ENCODE measurements at places on chromosomes 6 and 20. TPM values are rescaled to one million over a fixed set of nuclear protein-coding genes. Genes with fewer than 3 reads are reported as not detected.

RIPPLY2 gene
- not detected for total RNA-seq

GRCh38 chr6:119037264-119037663 is 41.2 kb downstream of the FAM184A start:
- no peak overlapping the region for H3K4me3 ChIP-seq
- no peaks in the 10 kb centered on the region for H3K27me3 ChIP-seq
- peaks cover 1% of the 10 kb centered on the region for H3K36me3 ChIP-seq
- DNase-seq, result no peak

GRCh38 chr20:40990542-40991120 is 38.0 kb upstream of the TOP1 start:
- no peaks in the 10 kb centered on the region for H3K27me3 ChIP-seq
- H3K36me3 ChIP-seq, result no peaks in the 10 kb centered on the region
- DNase-seq, result peak; percentile 85
- peak overlapping the region; percentile 78 for H3K27ac ChIP-seq
- no peak overlapping the region for H3K4me3 ChIP-seq
- peaks cover 28% of the 10 kb centered on the region for H3K4me1 ChIP-seq

GRCh38 chr6:160667639-160668481 is 3.8 kb upstream of the LPA start:
- DNase-seq, result peak; percentile 70
- H3K4me3 ChIP-seq, result no peak overlapping the region

GRCh38 chr6:164066335-164066734 is 651.8 kb downstream of the QKI start:
- no peak overlapping the region for H3K27ac ChIP-seq
- H3K27me3 ChIP-seq, result peaks cover 6% of the 10 kb centered on the region
- no peak for DNase-seq
- H3K4me1 ChIP-seq, result no peaks in the 10 kb centered on the region
- no peak overlapping the region for H3K4me3 ChIP-seq

DNA sequence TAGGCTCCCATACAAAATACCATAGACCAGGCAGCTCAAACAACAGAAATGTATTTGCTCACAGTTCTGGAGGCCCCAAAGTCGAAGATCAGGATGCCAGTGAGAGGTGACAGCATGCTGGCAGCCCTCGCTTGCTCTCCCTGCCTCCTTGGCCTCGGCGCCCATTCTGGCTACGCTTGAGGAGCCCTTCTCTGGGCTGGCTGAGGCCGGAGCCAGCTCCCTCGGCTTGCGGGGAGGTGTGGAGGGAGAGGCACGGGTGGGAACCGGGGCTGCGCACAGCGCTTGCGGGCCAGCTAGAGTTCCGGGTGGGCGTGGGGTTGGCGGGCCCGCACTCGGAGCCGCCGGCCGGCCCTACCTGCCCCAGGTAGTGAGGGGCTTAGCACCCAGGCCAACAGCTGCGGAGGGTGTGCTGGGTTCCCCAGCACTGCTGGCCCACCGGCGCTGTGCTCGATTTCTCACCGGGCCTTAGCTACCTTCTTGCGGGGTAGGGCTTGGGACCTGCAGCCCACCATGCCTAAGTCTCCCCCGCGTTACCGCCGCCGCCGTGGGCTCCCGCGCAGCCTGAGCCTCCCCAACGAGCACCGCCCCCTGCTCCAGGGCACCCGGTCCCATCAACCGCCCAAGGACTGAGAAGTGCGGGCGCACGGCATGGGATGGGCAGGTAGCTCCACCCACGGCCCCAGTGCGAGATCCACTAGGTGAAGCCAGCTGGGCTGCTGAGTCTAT is 32.6 kb upstream of the SERPINB9 start:
- DNase-seq, result no peak
- H3K4me1 ChIP-seq, result peaks cover 57% of the 10 kb centered on the region
- no peak overlapping the region for H3K4me3 ChIP-seq
- H3K27me3 ChIP-seq, result no peaks in the 10 kb centered on the region

PRICKLE4 gene
- total RNA-seq, result not detected

RAMACL gene
- total RNA-seq, result 0.41 TPM

- peaks cover 6% of the 10 kb centered on the region for H3K36me3 ChIP-seq
- no peak for DNase-seq
- peaks cover 2% of the 10 kb centered on the region for H3K4me1 ChIP-seq
- no peak overlapping the region for H3K4me3 ChIP-seq
- no peaks in the 10 kb centered on the region for H3K27me3 ChIP-seq
Measured at GRCh38 chr6:12271997-12272396, 18.2 kb upstream of the EDN1 start.

- H3K36me3 ChIP-seq, result no peaks in the 10 kb centered on the region
- no peak overlapping the region for H3K4me3 ChIP-seq
- peaks cover 7% of the 10 kb centered on the region for H3K27me3 ChIP-seq
- DNase-seq, result no peak
Measured at GRCh38 chr6:134698228-134698627, 251.7 kb downstream of the ALDH8A1 start.

GRCh38 chr20:953742-954141 is 37.6 kb upstream of the ANGPT4 start:
- H3K27ac ChIP-seq, result no peak overlapping the region
- H3K4me3 ChIP-seq, result no peak overlapping the region
- peak; percentile 17 for DNase-seq
- H3K36me3 ChIP-seq, result no peaks in the 10 kb centered on the region

- no peak for DNase-seq
- no peak overlapping the region for H3K27ac ChIP-seq
- no peaks in the 10 kb centered on the region for H3K36me3 ChIP-seq
- no peaks in the 10 kb centered on the region for H3K4me1 ChIP-seq
- no peak overlapping the region for H3K4me3 ChIP-seq
- peaks cover 23% of the 10 kb centered on the region for H3K27me3 ChIP-seq
Measured at GRCh38 chr20:46804126-46804525, 90.5 kb upstream of the EYA2 start.

DNA sequence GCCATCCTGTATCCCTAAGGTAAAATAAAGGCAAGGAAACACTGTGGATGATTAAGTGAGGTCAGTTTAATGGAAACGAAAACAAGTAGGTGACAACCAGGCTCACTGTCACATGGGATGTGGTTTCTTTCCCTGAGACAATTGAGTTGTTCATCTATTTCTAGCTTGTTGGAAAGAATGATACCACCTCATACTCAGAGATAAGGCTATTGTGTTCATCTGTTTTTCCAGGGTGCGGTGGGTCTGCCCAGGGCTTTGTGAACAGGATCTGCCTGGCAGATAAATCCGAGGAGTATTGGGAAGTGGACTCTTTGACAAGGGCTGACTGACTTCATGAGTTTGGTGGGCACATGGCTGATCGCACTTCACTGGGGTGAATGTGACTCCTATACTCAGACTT is 80.8 kb upstream of the TIAM2 start:
- H3K27me3 ChIP-seq, result no peaks in the 10 kb centered on the region
- H3K4me3 ChIP-seq, result no peak overlapping the region
- no peak overlapping the region for H3K27ac ChIP-seq
- peaks cover 5% of the 10 kb centered on the region for H3K4me1 ChIP-seq
- no peak for DNase-seq
- peaks cover 2% of the 10 kb centered on the region for H3K36me3 ChIP-seq

TRIM31 gene
- not detected for total RNA-seq

DNA sequence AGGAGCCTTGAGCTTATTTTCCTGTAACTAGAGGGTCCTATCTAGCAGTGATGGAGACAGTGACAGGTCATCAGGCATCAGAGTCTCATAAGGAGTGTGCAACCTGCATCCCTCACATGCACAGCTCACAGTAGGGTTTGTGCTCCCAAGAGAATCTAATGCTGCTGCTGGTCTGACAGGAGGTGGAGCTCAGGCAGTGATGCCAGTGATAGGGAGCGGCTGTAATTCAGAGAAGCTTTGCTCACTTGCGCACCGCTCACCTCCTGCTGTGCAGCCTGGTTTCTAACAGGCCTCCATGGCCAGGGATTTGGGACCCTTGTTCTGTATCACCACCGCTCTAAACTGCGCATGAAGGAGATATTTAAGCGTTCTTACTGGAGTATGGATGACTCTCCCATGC is 5.3 kb downstream of the KIF25 start:
- peaks cover 1% of the 10 kb centered on the region for H3K27me3 ChIP-seq
- H3K4me3 ChIP-seq, result no peak overlapping the region
- no peak overlapping the region for H3K27ac ChIP-seq
- no peaks in the 10 kb centered on the region for H3K4me1 ChIP-seq
- no peak for DNase-seq
- no peaks in the 10 kb centered on the region for H3K36me3 ChIP-seq

- H3K4me1 ChIP-seq, result no peaks in the 10 kb centered on the region
- H3K36me3 ChIP-seq, result no peaks in the 10 kb centered on the region
- H3K27ac ChIP-seq, result no peak overlapping the region
- H3K4me3 ChIP-seq, result no peak overlapping the region
- DNase-seq, result no peak
Measured at GRCh38 chr6:148989585-148989984, 242.8 kb downstream of the UST start.

DNA sequence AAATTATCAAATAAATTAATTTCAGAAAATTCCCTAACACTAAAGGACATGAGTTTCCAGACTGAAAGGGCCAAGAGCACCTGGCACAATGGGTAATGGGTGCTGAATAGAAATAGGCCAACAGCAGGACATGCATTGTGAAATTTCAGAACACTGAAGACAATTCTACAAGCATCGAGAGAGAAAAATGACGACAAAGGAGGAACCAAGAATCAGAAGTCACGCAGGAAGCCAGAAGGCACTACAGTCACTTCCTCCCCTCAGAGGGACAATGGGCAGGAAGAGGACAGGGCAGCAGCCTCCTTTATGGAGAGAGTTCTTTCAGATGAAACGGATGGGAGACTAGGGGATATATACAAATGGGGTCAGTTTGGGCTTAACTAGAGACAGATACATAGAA is 29.6 kb downstream of the PCNA start:
- H3K4me1 ChIP-seq, result peaks cover 12% of the 10 kb centered on the region
- H3K4me3 ChIP-seq, result no peak overlapping the region
- H3K27me3 ChIP-seq, result no peaks in the 10 kb centered on the region
- peaks cover 8% of the 10 kb centered on the region for H3K36me3 ChIP-seq
- peak overlapping the region; percentile 40 for H3K27ac ChIP-seq
- DNase-seq, result no peak

DNA sequence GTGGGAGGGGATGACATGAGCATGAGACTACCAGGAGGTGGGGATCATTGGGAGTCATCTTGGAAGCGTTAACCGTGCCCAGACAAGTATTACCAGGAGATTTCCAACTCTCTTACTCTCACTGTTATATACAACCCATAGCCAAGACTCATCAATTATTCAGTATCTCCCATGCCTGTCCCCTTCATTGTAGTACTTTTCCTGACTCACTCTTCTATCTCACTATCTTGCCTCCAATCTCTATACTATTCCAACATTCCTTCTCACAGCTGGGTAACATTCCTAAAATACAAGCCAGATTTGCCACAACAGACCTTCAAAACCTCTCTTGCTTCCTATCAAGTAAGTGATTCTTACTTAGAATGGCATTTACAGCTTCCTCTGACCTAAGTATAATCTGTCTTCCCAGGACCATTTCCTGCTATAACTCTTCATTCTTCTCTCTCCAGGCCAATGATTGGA is 226.3 kb upstream of the SMLR1 start:
- peaks cover 26% of the 10 kb centered on the region for H3K4me1 ChIP-seq
- no peak overlapping the region for H3K27ac ChIP-seq
- H3K36me3 ChIP-seq, result no peaks in the 10 kb centered on the region
- no peaks in the 10 kb centered on the region for H3K27me3 ChIP-seq

DOK5 gene
- 2.9 TPM for total RNA-seq

- DNase-seq, result no peak
- H3K4me3 ChIP-seq, result no peak overlapping the region
- H3K36me3 ChIP-seq, result no peaks in the 10 kb centered on the region
- no peaks in the 10 kb centered on the region for H3K4me1 ChIP-seq
Measured at GRCh38 chr6:2355150-2355549, 109.7 kb upstream of the GMDS start.

NR2E1 gene
- total RNA-seq, result not detected

BFSP1 gene
- 0.23 TPM for total RNA-seq

TTK gene
- total RNA-seq, result 39.1 TPM

GRCh38 chr20:54416770-54417169 is 58.6 kb upstream of the DOK5 start:
- peaks cover 18% of the 10 kb centered on the region for H3K27me3 ChIP-seq
- H3K4me1 ChIP-seq, result no peaks in the 10 kb centered on the region
- H3K27ac ChIP-seq, result no peak overlapping the region

DNA sequence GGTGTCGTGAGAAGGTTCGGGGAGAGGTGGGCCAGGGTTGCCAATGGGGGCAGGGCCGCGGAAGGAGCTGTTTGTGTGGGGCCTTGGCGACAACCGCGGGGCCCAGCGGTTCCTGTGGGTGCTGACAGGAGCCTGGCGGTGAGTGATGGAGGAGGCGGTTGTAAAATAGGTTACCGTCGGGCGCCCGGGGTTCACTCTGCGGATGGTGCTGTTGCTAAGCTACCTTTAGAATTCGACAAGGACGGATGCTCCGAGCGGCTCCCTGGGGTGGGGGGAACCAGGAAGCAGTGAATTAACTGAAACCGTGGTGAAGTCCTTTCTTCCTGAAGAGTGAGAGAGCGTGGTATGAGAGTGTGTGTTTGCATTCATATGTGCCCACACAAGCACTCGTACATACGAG is 61.7 kb downstream of the CDH22 start:
- no peak overlapping the region for H3K4me3 ChIP-seq
- no peak overlapping the region for H3K27ac ChIP-seq
- H3K36me3 ChIP-seq, result no peaks in the 10 kb centered on the region
- DNase-seq, result peak; percentile 29
- peaks cover 50% of the 10 kb centered on the region for H3K27me3 ChIP-seq
- H3K4me1 ChIP-seq, result peaks cover 5% of the 10 kb centered on the region

- H3K36me3 ChIP-seq, result peaks cover 4% of the 10 kb centered on the region
- no peak overlapping the region for H3K27ac ChIP-seq
Measured at GRCh38 chr6:7425808-7426190, 36.2 kb downstream of the RIOK1 start.

- no peaks in the 10 kb centered on the region for H3K4me1 ChIP-seq
- H3K4me3 ChIP-seq, result no peak overlapping the region
- H3K27me3 ChIP-seq, result peaks cover 21% of the 10 kb centered on the region
- no peak overlapping the region for H3K27ac ChIP-seq
- no peaks in the 10 kb centered on the region for H3K36me3 ChIP-seq
Measured at GRCh38 chr6:107563694-107564588, 74.0 kb downstream of the SOBP start.

DNA sequence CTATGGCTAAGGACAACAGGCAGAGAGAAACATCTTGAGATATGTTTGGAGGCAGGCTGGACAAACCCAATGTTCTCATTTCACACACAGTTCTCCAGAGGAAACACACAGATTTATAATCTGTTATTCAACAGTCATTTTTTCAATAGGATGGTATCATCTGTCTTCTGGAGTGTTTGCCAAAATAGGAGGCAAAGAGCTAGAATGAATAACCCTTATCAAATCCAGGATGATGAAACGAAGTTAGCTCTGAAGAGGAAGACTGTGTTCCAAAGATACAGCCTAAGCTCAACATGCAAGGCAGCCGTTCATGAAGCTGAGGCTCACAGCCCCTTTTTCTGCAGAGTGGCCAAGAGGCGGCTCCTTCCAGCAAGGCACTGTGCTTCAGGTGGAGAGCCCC is 70.8 kb downstream of the PPP1R3G start:
- H3K4me1 ChIP-seq, result no peaks in the 10 kb centered on the region
- no peaks in the 10 kb centered on the region for H3K36me3 ChIP-seq
- no peak overlapping the region for H3K27ac ChIP-seq
- H3K4me3 ChIP-seq, result no peak overlapping the region
- DNase-seq, result no peak
- H3K27me3 ChIP-seq, result no peaks in the 10 kb centered on the region
